LHCN-M2 (cell line): ENCODE measurements at places on chromosomes 4 and X. TPM values are rescaled to one million over a fixed set of nuclear protein-coding genes. Genes with fewer than 3 reads are reported as not detected.

The PFKFB1 gene
- total RNA-seq = 0.26 TPM in 1 of 2 replicates, not detected in the other

The LUZP4 gene
- total RNA-seq = not detected in 2 replicates

The HTRA3 gene
- 69.6 and 116 TPM in 2 replicates for total RNA-seq

The GAGE12F gene
- not detected in 2 replicates for total RNA-seq

The HEPH gene
- total RNA-seq = 32.3 and 33.6 TPM in 2 replicates

The WNK3 gene
- not detected in 2 replicates for total RNA-seq

The ASMT gene
- total RNA-seq = not detected in 2 replicates

The GSTCD gene
- 18.6 and 25.8 TPM in 2 replicates for total RNA-seq

The GAGE2A gene
- total RNA-seq = not detected in 2 replicates

The HSFX3 gene
- not detected in 2 replicates for total RNA-seq

The NOX1 gene
- total RNA-seq = not detected in 2 replicates

The TCP11X2 gene
- not detected in 2 replicates for total RNA-seq

The UGT2B11 gene
- total RNA-seq = not detected in 2 replicates

The MRPL1 gene
- 39.4 TPM in 2 replicates for total RNA-seq
